AG09319 (cell line): ENCODE measurements at places on chromosomes 1 and 21.
A peak's percentile ranks its signal among the peaks of the same experiment; 100 is the strongest.

DNA sequence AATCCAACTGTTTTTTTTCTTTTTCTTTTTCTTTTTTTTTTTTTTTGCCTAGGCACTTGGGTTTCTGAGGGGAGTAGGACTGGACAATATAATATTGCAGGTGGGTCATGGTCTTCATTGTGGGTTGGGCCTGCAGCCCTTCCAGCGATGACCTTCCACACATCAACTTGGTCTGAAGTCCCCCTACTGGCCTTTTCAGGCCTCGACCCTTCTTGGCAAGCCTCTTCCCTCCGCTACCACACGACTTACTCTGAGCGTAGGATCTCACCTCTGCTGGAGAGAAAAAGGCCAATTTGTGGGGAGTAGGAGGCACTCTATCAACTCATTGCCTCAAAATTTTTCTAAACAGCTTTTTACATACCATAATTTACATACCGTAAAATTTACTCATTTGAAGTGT is 51.1 kb upstream of the GRIK3 start:
- no peak for DNase-seq

DNA sequence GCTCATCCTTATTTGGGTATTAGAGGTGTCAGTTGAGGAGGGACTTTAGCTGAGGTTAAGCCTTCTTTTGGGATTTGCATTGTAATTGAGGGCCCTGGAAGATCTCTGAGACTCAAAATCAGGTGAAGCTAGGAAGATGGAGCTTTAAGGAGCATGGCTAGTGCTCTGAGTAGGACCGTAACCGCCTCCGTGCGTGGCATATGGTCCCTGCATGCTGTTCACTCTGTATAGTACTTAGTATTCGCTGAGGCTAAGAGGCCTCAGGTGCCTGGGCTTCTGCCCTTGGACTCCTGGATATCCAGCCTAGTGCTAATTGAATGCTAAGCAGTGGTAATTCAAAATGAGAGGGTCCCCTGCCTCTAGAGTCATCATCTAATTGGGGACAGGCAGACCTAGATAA is 22.5 kb downstream of the NSUN4 start:
- no peak for DNase-seq

GRCh38 chr1:155379180-155379579 is 58.5 kb downstream of the RUSC1 start:
- no peak for DNase-seq

GRCh38 chr1:205258719-205259118 is 31.0 kb downstream of the TMCC2 start:
- DNase-seq: no peak

DNA sequence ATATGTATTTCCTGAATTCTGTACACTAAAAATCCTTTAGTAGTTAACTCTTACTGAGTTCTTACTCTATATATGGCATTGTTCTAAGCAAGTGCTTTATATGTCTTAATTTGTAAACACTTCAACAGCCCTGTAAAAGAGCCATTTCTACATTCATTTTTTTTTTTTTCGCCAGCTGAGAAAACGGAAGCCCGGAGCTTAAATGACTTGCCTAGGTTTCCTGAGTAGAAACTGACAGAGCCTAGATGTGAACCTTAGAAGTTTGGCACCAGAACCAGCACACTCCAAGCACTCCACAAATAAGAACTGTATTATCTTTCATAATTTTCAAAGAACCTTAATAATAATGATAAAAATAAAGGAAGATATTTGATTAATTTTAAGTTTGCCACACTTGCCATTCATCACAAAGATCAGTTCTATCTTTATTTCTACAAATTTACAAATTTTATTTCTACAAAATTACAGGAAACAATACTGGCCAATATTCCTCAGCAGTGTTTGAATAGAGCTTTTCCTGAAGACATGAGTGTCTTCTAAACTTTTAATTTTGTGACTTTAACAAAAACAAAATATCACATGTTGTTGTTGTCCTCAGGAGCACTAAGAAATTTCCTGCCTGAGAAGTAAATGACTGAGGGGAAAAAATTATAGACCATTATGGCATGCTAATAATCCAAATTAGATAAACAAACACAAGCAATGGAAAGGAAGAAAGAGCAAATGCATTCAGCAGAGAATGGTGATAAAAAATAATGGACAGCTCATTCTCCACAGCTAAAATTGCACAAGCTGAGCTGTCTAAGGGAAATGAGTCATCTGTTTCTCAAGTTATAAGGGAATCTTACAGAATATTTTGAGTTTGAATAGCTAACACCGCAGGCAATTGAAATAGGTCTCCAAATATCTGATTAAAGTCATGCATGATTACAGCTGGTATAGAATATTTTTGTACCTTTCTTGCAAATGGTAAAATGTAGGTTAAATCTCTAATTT is 71.2 kb downstream of the DPYD start:
- peak; percentile 19 for DNase-seq

DNA sequence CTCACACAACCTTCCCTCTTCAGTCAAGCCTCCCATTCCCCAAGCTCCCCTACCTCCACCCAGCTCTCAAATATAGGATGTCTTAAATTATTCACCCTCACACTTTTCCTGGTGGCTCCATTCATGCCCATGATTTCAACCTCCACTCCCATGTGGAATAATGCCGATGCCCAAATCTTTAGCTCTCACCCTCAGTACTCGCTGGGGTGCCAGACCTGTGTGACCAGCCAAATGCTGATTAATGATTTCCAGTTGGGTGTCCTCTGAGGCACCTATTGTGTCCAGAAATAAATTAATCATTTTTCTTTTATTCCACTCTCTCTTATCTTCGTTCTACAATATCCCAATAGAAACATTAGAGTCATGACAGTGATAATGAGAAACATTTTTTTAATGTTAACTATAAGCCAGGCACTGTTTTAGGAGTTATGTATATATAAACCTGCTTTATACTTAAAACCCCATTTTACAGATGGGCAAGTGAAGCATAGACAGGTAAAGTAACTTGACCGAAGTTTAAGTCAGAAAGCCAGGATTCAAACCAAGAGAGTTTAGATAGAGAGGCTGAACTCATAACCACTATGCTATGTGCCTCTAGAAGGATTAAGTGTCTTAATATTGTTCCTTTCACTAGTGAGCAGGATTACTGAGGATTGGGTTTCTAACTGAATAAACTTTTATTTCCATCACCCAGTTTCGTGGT is 209.7 kb downstream of the DUSP10 start:
- no peak for DNase-seq

GRCh38 chr1:39127513-39127912 is 77.0 kb upstream of the MACF1 start:
- no peak for DNase-seq

DNA sequence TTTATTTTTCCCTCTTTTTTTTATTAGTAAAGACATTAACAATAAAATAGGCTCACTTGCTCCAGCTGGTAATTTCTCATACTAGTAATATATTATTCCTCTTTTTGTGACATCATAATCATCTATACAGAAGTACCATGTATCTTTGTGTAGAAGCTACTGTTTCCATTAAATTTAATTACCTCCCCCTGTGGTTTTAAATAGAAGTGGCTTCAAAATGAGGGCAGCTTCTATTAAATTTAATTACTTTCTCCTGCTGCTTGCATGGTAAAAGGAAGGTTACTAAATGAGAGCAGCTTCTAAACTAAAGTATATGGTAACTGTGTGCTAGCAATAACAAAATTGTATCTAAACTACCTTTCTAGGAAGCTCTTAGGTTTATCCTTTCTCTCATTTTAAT is 94.0 kb downstream of the DPYD start:
- DNase-seq: no peak

- DNase-seq: no peak
These were observed 51.0 kb downstream of the RPL5 start for GRCh38 chr1:92882819-92883218.

GRCh38 chr1:18784482-18784831 is 75.0 kb downstream of the TAS1R2 start:
- no peak for DNase-seq

- DNase-seq: no peak
These were observed 333.3 kb upstream of the ZRANB2 start for GRCh38 chr1:71414179-71414578.

DNA sequence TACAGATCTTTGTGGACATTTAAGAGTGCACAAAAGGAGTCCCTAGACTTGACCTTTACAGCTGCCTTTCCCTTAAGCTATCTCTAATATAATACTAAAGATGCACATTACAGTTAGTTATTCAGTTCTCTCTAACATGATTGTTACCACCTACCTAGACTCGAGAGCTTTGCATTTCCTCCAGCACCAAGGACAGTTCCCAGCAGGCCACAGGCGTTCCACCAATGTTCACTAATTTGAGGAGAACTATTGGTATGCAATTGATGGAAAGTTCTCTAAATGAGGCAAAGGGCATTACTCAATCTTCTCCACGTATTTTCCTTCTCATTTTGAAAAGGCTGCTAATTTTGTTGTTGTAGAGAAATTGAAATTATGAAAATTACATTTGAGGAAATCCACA is 5.4 kb upstream of the NTNG1 start:
- DNase-seq: no peak

GRCh38 chr1:206753141-206753540 is 17.4 kb upstream of the IL19 start:
- no peak for DNase-seq

- no peak for DNase-seq
These were observed 39.1 kb downstream of the CLSTN1 start for GRCh38 chr1:9784508-9785133.

GRCh38 chr1:94281361-94282142 is 44.2 kb upstream of the ARHGAP29 start:
- DNase-seq: no peak

GRCh38 chr1:18010408-18010807 is 97.2 kb upstream of the IGSF21 start:
- DNase-seq: no peak

GRCh38 chr1:24905355-24905978 is 24.6 kb downstream of the RUNX3 start:
- DNase-seq: no peak

- no peak for DNase-seq
These were observed 29.5 kb downstream of the CD247 start for GRCh38 chr1:167488786-167489185.

GRCh38 chr21:32765058-32765457 is 6.5 kb downstream of the PAXBP1 start:
- DNase-seq: no peak

GRCh38 chr1:56563568-56563967 is 15.8 kb downstream of the PLPP3 start:
- DNase-seq: no peak

DNA sequence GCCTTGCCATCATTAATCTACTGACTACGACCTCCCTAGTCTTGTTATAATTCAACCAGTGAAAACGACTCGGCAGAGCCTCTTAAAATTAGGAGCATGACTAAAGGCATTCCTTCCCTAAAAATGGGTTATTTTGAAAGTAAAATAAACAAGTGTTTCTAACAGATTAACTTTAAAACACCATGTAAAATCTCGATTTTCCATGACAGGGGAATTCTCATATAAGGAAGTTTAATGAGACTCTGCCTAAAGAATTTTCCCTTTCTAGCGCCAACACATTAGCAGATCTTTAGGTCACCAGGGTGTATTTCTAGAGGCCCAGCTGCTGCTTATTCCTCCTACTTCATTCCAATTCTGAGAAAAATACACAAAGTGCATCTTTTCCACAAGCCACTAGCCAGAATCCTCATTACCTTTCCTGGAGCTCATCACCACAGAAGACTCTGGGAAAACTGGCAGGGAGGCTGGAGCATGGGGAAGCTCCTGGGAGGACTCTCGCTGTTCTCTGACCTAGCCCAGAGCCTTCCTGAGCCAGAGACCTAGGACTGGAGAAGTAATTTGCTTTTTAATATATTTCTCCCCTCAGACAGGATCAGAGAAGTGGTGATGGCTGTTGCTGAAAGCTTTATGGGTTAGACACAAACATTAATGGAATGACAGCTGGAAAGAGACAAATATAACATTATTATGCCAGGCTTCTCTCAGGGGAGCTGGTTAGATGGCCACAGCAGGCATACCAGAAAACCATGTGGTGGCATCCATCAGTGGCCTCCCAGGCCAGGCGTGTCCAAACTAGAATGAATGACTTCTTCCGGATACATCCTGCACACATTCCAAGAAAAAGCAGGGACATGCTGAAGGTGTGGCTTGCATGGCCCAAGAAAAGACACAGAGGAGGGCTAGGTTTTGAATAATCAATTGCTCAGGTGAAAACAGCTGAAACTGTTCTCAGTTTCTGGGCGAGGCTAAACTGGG is 63.6 kb upstream of the CTTNBP2NL start:
- DNase-seq: no peak

GRCh38 chr1:97137862-97138514 is 416.4 kb downstream of the PTBP2 start:
- peak; percentile 46 for DNase-seq

DNA sequence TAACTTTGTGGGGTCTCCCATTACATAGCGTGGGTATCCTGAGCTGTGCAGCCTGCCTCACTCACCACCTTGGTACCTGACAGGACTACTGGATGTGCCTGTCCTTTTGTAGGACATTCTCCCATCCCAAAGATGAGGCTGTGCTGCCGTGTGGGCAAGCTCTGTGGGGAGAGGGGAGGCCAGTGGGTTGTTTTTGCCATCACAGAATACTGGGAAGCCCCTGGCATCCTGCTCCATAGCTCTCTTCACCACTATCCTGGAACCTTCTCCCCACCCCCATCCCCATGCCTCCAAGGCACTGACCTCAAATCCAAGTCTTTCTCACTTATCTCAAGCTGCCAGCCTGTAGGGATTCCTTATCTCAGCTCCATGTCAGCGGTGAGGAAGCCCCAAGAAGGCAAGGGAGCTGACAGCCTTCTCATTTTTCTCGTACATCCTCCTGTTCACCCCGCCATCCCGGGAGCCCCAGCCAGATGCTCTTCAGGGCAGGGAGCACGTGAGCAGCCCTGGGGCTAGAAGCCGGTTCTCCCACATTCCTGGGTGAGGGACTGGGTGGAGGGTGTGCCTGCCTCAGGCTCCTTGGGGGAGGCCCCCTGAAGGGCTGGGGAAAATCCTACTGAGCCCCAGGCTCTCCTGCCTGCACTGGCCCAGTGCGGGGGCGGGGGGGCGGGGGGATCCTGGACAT is 2.4 kb upstream of the ELF3 start:
- no peak for DNase-seq

- no peak for DNase-seq
These were observed 28.2 kb upstream of the KCNE1 start for GRCh38 chr21:34540206-34540605.

DNA sequence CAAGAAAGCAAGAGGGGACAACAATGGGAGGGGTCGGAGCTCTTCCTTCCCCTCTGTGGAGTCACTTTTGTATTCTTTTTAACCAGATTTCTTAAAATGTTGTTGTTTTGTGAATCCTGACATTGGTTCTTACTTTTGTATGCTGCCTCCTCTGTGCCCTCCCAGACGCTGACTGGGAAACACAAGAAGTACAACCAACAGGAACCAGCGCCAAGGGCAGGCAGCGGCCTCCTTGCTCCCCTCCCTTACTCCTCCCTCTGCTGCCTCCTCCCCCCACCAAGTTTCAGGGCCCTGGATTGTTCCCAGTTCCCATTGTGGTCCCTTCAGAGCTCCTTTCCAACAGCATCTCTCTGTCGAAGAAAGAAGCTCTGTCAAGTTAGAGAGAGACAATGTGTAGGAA is 111.1 kb downstream of the BRINP2 start:
- no peak for DNase-seq

DNA sequence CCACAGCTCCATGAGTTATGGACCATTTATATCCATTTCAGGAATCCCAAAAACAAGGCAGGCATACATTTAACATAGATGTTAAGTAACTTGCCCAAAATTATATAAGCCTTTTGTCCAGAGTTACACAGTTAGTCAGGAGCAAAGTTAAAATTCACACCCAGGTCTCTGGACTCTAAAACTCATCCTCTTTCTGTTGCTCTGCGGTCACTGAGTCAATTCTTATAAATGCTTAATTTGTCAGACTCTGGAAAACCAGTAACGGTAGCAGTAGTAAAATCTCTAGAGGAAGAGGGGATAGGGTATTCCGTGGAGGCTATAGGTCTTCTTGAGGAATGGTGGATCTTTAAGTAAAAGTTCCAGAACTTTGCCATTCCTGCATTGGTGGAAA is 223.6 kb upstream of the JUN start:
- no peak for DNase-seq
